ENCODE measurements at places on chromosomes 5 and 9.

DNA sequence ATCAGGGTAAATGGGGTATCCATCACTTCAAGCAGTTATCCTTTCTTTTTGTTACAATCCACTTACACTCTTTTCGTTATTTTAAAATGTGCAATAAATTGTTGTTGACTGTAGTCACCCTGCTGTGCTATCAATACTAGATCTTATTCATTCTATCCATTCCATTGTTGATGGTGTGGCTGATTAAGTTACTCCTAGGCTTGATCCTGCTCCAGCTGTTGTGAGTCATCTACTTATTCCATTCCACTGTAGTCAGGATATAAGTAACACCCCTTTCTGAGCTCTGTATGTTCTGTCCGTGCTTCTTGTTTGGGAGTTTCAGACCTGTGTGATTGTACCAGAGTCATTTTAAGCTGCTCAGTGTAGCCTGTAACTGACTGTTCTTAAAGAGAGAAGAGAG lies 122.5 kb upstream of the RUSC2 start:
- no peak for DNase-seq

DNA sequence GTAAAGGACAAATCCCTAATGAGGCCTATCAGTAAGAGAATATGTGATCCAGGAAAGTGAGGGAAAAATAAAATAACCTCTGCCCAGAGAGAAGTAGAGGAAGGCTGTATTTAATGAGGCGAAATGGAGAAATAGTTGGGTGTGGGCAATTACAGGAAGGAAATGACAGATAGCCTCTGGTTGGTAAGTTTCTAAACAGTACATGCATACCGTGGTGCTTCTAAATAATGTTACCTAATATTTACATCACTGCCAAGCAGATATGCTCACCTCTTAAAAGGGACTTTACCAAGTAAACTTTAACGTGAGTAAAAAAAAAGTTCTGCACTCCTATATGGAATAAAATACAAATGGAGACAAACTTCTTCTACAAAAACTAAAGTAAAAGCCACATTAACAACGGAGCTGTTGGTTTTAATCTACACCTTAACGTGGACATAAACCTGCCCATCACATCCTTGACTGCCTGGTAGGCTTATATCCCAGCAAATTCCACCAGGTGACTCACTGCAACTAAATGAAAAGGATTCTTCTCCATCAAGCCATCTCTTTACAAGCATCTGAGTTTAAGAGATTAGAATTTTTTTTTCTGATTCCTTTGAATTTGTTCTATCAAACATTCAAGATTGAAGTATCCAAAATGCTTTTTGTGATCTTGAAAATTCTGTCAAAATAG lies 12.4 kb downstream of the NFIL3 start:
- DNase-seq = no peak

DNA sequence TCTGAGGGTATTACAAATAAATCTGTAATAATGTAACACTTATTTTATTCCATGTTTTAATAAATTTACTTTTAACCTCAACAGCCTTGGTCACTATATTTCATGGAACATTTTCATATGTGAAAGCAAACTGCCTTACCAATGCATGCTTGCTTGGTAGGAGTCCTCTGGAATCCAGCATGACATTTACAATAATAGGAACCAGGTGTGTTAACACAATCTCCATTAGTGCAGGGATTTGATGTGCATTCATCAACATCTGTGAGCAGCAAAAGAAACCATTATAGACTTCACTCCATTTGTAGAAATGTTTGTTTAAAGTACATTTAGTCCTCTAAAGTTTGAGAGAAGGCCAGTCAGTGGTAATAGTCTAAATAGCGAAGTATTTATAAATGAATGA lies 159.4 kb downstream of the FBN2 start:
- DNase-seq = no peak

DNA sequence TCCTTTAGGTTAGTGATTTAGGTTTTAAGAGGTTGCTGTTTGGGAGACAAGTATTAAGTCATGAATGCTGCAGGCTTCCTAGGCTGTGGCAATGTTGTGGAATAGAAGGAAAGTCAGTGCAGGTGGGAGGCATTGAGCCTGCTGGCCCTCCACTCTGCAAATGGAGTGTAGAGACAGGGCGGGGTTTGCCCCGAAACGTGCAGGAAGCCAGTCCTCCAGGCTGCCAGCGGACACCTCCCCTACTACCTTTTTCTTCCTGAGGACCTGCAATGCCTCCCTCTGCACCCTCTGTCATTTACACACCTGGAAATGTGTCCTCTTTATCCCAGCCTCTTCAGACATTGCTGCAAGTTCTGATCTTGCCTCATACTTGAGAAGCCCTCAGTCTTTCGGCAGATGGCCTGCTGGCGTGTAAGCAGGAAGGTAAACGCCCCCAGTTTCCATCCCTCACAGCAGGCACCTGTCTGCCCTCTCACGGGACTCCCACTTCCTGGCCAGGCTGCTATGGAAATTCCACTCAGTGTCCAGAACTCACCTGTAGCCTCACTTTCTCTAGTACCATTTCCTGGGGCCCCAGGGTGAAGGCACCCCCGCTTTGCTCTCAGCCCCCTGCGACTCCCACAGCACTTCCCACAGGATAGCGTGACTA lies 81.6 kb upstream of the BOD1 start:
- DNase-seq = no peak

DNA sequence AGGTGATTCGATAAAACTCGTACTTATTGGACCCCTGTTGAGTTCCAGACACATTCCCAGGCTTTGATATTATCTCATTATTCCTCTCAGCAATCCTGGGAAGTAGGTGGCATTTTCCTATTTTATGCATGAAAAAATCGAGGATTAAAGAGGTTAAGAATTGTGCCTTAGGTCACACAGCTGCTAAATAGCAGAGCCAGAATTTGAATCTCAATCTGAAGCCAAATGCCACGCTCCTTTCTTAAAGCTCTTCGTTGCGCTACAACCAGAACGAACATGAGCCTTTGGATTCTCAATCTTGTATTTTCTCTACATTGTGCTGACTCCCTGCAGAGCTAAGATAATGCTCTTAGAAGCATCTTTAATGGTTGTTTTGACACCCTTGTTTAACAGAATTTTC lies 527.8 kb upstream of the TLE4 start:
- no peak for DNase-seq

- DNase-seq = no peak
Observed at GRCh38 chr9:130333041-130333711, 67.6 kb downstream of the HMCN2 start.

DNA sequence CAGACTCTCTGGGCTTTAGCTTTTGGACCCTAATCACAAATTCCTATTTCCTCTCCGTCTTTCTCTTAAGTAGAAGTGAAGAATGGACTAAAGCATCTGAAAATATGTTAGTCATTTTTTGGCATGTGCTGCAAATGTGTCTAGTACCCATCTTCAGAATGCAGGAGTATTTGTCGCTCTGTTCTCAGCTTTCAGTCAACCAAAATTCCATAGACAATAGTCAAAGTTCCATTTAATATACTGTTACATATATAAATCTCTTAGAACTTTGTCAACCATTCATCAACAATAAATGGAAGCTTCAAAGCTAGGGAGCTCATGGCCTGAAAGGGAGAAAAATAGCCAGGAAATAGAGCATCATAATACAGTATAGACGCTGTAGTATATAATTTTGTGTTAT lies 509.4 kb downstream of the BNC2 start:
- no peak for DNase-seq

DNA sequence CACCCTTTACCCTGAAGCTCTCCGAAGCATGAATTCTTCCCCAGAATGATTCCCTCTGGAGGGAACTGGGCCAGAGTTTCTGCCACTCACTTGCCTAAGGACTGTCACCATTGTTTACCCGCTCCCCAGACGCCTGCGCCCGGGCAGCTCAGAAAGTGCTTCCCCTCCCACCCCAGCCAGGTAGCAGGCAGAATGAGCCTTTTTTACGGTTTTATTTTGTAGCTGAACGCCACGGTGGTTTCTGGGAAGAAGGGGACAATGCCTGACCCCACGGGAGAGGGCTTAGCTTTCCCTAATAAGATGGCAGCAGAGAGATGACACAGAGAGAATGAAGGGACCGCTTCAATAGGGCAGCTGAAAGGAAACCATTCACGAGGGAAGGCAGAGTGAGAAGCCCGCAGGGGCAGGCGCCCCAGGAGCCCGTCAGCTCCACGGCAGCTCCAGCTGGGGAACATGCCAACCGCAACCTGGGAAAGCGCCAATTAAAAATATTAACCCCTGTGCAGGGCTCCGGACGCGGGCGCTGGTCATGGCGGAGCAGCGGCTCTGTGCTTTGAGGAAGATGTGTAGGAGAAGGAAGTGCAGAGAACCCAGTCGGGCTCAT lies 20.4 kb upstream of the NTNG2 start:
- no peak for DNase-seq

DNA sequence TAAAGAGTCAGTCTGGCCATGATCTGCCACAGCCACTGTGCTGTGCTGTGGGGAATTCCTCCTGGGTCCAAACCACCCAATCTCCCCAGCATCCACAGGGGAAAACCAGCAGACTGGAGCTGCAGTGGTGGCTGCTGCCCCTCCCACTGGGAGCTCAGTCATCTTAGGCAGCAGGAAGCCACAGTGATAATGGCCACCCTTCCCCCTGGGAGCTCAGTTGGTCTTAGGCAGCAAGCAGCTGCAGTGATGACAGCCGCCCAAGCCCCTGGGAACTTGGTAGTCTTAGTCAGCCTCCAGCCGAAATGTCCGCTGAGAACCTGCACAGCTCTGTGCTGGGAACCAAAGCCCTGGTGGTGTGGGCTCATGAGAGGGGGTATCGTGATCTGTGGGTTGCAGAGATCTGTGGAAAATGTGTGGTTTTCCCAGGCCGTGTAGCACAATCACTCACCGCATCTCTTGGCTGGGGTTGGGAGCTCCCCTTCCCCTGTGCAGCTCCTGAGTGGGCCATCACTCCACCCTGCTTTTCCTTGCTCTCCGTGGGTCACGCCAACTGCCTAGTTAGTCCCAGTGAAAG lies 38.4 kb upstream of the SMIM15 start:
- DNase-seq = no peak

- no peak for DNase-seq
Observed at GRCh38 chr9:107284636-107285035, 1.6 kb downstream of the RAD23B start.

- no peak for DNase-seq
Observed at GRCh38 chr9:132142924-132143323, 18.9 kb upstream of the NTNG2 start.

DNA sequence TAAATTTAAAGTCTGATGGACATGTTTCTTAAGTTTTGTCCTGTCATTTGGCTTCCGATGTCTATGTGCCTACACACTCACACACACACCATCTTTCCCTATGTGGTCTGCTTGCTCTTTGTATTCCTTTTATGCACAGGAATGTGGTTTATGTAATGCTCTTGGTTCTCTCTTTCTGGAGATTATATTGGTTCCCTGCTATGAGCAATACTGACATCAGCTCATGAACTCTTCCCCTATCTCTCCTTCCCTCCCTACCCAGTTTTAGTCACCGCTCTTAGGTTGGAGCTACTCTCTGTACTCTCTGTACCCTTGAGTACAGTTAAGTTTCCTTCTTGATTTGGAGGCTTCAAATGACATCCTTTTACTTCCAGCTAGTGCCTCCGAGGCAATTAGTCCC lies 77.9 kb upstream of the MVB12B start:
- DNase-seq = no peak

DNA sequence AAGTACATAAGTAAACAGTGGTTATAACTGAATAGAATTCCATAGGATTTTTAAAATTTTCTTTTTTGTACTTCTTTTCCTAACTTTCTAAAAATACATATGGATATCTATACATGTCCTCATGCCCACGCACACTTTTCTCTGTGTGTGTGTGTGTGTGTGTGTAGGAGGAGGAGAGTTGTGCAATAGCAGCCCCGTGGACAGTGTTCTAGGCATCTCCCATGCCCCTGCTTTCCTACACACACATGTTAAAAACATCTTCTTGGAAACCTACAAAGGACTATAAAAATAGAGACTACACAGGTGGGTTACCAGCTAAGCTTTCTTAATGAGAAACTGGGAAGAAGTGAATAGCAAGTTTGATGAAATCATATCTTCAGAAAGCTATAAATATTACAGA lies 19.8 kb upstream of the HEXB start:
- no peak for DNase-seq

GRCh38 chr5:178430186-178431062 lies 159.8 kb downstream of the COL23A1 start:
- no peak for DNase-seq

DNA sequence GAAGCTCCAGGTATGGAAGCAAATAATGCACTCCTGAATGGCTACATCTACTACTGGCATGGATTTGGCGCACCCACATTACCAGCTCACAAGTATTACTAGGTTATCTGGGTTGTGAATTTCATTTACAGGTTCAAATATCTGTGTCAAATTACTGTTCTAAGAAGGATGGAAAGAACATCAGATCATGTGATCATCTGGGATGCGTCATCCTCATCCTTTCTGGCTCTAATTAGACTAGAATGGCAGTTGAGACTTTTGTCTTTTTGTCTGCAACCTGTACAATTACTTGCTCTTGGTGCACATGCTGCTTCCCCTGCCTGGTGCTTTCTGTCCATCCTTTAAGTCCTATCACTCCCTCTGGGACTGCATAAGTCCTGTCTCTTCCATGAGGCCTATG lies 64.1 kb downstream of the PJA2 start:
- DNase-seq = no peak

DNA sequence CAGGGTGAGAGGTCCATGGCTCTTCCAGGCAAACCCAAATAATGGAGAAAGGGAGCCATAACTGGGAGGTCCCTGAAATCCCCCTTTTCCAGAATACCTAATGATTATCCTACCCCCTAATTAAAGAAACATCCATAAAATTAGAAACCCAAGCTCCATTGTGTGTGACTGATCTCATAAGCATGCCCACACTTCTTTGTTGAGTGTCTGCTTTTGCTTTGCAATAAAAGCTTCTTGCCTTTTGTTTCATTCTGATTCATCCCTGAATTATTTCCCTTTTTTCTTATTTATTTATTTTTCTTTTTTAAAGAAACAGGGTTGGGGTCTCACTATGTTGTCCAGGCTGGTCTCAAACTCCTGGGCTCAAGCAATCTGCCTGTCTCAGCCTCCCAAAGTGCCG lies 33.1 kb downstream of the BTF3 start:
- no peak for DNase-seq

DNA sequence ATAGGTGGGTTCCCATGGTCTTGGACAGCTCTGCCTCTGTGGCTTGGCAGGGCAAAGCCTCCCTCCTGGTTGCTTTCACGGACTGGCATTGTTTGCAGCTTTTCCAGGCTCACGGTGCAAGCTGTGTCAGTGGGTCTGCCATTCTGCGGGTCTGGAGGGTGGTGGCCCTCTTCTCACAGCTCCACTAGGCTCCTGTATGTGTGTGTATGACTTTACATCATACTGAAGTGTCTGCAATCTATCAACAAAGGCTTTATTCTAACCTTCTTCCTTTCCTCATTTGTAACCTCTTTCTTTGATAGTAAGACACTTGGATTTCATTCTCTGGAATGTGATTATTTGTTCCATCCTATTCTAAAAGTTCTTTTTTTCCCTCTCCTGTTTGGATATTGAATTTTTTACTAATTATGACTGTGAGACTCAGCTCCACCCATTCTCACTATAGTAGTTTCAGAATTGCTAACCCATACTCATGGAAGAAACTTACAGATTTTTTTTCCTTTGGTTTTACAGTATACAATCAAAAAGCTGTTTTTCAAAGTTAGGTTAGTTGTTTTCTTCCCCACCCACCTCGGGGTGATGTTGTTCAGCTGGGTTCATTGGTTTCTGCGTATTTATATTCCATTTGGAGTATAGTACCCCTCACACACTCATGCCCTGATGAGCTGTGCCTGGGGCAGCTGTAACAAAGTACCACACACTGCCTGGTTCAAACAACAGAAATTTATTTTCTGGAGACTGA lies 144.6 kb upstream of the OTULINL start:
- no peak for DNase-seq
